ENCODE measurements at places on chromosomes 3 and 15.

GRCh38 chr3:55574671-55575070 is 87.6 kb upstream of the WNT5A start:
- DNase-seq: no peak

DNA sequence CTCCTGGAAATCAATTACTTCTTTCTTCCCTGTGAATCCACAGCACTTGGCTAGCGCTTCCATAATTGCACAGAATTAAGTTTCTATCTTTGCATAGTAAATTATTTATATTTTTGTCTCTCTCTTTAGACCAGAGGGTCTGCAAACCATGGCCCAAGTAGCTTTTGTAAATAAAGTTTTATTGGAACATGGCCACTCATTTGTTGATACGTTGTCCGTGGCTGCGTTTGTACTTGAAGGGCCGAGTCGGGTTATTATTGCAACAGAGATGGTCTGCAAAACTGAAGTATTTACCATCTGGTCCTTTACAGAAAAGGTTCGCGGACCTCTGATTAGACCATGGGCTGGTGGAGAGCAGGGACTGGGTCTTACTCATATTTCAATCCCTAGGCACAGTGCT is 102.5 kb downstream of the RPLP1 start:
- no peak for DNase-seq

DNA sequence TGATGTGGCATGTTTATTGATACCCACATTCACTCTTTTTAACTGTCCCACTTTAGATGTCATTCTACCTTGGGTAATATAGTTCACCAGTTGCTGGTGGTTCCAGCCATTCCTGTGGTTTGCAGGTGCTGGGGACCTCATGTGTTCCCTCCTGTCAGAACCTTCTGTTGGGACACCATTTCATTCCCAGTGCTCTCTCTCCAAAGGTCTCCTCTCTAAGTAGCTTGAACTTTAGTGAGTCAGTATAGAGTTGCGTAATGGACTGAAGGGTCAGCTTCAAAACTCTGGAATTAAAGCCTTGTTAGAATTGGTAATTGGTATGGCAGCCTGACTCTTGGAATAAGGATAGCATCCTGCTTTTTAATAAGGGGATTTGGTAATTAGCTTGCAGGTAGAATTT is 108.5 kb downstream of the PLCL2 start:
- no peak for DNase-seq

DNA sequence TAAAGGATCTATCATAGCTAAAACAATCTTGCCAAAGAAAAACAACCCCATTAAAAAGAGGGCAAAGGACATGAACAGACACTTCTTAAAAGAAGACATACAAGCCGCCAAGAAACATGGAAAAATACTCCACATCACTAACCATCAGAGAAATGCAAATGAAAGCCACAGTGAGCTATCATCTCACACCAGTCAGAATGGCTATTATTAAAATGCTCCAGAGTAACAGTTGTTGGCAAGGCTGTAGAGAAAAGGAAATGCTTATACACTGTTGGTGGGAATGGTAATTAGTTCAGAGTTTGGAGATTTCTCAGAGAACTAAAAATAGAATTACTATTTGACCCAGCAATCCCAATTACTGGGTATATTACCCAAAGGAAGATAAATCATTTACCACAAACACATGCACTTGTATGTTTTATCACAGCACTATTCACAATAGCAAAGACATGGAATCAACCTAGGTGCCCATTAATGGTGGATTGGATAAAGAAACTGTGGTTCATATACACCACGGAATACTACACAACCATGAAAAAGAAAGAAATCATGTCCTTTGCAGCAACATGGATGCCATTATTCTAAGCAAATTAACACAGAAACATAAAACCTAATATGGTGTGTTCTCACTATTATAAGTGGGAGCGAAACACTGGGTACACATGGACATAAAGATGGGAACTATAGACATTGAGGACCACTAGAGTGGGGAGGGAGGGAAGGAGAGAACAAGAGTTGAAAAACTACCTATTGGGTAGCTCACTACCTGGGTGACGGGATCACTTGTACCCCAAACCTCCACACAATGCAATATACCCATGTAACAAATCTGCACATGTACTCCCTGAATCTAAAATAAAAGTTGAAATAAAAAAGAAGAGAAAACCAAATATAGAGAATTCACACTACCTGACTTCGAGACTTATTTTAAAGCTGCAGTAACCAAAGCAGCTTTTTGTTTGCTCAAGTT is 32.6 kb downstream of the ITGA11 start:
- no peak for DNase-seq

DNA sequence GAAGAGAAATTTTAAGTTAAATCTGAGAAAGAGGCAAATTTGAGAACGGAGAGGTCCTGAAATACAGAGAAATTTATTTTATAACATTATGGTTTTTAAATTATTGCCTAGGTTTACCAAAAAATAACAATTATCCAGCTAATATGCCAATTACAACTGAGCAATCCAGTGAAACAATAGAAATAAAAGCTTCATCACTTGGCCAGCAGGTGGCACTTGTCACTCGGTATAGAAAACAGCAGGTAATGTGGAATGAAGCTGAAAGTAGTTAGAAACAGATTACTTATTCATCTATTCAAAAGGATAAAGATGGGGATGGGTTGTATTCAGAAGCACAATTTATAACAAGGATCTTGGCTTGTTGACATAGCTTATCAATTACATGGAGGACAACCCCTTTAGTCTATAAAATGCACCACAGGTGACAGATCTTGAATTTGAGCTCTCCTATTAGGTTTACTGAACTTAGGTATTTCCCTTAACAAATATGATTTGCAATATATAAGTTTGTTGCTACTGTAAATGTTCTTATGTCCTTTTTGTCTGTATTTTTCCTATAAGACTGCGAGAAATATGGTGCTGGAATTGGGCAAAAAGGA is 70.1 kb upstream of the GUCA1C start:
- peak; percentile 31 for DNase-seq

DNA sequence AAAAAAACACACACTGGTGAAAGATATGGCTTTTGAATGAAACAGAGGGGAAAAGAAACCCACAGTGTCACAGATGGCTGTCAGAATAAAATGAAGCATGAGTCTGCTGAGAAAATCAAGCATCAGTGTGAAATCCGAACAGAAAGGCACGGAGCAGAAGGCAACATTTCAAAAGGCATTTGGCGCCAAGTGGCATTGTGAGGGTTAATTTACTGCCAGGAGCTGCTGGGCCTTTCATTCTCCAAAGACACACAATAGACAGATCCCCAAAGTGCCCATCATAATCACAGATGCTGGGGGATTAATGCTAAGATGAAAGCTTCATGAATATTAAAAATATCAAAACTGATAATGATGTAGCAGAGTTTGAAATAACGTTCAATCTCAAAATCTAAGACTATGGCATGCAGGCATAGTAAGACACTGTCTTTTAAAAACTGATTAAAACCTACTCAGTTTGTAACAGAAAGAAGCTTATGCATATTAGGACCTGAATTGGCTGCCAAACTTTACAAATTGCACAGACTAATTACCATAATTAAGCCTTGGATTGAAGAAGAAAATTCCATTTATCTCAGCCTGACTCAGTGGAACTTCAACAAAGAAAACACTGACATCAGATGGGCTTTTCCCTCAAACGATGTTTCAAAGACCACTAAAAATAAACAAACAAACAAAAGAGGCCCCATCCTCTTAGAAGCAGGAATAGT is 589.2 kb downstream of the ROBO1 start:
- no peak for DNase-seq

DNA sequence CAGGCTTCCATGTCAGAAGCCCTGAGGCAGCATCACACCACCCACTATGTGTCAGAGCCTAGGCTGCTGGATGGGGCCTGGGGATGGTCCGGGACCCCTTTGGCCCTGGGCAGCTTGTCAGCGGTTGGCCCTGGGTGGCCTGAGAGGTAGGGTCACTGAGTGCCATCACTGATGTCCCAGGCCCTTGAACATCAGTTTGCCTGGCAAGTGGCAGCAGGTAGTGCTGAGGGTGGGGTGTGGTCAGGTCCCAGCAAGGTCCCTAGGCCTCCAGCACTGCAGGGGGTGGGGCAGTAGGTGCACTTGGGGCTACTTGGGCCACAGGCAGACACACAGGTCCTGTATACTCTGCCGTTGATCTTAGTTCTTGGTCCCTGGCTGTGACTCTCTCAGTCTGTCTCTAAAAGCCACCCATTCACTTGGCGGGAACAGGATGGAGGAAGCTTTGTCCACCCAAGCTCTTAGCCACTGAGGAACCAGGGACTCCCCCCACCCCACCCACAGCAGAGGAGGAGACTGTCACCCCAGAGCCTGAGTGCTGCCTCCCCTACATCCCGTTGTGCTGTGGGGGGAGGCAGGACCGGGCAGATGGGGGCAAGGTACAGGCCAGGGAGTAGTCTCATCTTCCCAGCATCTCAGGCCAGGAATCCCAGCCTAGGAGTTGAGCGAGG is 5.8 kb downstream of the GNAI2 start:
- DNase-seq: no peak

- no peak for DNase-seq
These were observed 272.4 kb downstream of the FOXP1 start for GRCh38 chr3:71310980-71311660.

DNA sequence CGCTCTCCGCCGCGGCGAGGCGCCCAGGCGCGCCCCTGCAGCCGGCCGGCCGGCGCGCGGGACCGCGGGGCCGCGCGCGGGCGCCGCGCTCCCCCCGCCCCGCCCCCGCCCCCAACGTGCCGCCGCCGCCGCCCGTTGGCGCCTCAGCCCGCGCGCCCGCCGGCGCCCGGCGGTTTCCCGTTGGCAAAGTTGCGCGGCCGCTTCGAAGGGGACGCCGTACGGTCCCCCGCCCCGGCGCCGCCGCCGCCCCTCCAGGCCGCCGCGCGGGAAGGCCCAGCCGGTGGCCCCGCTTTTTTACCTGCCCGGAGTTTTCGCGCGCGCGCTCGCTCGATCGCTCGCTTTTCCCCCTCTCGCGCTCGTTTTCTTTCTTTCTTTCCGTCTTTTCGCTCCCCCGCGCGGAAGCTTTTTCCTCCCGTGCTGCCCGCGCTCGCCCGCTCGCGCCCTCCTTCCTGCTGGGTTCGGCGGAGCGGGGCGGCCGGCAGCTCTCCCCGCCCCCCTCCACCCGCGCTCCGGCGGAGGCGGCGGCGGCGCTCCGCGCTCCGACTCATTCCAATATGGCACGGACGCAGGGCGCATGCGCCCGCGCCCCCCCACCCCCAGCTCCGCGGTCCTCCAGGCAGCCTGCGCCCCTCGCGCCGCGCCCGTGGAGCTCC is at the start of gene SFMBT1:
Gene SFMBT1 (minus strand): TSS at position 556 of the 653 bp plus-strand sequence. CDS start 76,945 bp downstream, outside the sequence.
- DNase-seq: peak; percentile 59

DNA sequence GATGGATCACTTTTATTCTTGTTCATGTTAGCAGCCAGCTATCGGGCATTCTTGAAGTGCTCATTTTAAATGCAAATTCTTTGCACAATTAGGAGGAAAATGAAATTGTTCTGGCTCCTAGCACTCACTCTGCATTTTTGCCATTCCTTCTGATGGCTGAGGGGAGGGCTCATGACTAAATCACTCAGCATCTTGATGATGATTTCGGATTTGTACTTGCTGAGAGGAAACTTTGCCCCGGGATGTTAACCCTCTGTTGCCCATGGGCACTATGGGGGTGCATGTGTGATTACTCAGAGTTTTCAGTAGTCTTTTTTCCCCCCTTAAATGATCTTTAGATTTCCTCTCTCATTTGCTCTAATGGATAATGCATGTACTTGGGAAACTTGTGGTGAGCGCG is 299.6 kb upstream of the C2CD4B start:
- no peak for DNase-seq

GRCh38 chr3:48219543-48219942 is 3.8 kb upstream of the CAMP start:
- DNase-seq: no peak

- peak; percentile 71 for DNase-seq
These were observed 31.8 kb upstream of the RASA2 start for GRCh38 chr3:141454906-141455602.

DNA sequence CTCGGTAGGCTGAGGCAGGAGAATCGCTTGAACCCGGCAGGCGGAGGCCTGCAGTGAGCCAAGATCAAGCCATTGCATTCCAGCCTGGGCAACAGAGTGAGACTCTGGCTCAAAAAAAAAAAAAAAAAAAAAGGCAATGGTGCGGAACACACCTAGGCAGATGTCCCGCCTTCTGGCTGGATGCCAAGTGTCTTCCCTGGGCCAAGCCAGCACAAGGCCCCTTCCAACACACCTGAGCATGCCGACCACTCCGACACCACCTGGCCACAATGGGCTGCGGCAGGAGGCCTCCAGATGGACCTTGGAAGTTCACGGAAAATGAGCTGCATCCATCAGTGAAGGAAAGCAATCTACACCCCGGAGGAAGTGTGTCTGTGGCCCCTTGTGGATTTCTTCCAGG is 19.0 kb downstream of the NUP210 start:
- DNase-seq: no peak

DNA sequence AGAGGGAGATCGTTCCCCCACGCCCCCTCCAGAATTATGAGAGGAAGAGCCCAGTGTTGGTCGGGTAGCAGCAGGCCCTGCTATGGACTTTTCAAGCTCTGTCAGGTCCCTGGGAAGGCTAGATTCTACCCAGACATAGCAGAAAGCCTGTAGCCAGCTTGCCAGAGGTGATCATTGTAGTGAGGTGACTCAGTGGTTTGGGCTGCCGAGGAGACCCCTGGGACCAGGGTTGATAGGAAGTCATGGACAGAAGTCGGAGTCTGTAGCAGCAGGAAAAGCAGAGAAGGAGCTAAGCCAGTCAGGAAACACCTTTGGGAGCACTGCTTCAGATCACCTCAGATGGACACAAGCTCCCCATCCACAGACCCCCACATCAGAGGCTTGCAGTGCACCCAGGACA is 67.7 kb downstream of the CCNL1 start:
- DNase-seq: no peak

DNA sequence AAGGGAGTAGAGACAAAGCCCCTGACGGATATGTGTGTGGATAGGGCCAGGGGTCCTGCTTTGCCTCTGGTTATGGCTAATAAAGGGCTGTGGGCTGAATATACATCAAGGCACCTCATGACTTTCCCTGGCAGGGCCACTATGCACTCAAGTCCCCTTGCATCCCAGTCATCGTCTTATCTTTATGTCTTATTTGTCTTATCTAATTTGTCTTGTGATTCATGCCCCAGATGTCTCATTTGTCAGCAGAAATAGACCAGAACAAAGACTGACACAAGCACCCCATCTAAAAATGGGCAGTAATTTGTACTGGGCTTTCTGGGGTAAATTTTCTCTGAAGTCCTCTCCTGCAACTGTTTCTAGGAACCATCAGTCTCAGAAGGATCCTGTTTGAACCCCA is 68.6 kb downstream of the ITGA11 start:
- DNase-seq: no peak

- no peak for DNase-seq
These were observed 53.0 kb downstream of the IQSEC1 start for GRCh38 chr3:13020159-13020750.
